ENCODE measurements at places on chromosomes 2 and 18. TPM values are rescaled to one million over a fixed set of nuclear protein-coding genes. Genes with fewer than 3 reads are reported as not detected.

DNA sequence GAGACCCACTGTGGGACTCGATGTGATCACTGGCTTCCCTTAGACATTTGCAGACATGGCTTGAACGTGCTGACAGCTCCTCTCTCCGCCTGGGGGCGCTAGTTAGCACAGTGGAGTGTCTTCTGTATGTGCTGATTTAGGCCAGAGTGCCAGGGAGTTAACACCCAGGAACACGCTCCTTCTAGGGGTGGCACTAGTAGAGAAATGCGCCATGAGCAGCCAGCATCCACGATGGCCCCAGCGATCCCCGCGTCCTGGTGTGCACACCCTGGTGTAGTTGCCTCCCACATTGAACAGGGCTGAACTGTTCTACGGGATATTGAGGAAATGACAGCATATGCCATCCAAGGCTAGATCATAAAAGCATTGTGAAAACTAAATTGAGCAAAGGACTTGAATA lies 11.4 kb upstream of the NMUR1 start:
- DNase-seq: peak; percentile 23

Gene CHRNA1
- not detected for total RNA-seq

GRCh38 chr2:159903443-159904126 lies 105.6 kb upstream of the CD302 start:
- peak; percentile 22 for DNase-seq

Gene BUB1
- total RNA-seq: 0.82 TPM

Gene SH2D6
- not detected for total RNA-seq

DNA sequence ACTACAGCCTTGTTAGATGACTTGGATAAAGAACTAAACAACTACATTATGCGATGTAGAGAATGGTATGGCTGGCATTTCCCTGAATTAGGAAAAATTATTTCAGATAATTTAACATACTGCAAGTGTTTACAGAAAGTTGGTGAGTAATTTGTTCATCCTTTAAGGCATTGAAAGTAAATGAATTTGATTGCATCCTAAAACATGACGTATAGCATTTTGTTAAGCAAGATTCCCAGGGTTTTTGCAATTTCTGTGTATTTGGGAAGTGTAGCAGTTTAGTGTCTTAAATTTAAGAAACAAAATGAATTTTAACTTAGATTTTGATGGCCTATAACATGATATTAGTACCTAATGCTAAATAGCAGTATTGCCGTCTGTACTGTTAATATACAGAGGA lies 24.8 kb downstream of the NOP58 start:
- DNase-seq: no peak

DNA sequence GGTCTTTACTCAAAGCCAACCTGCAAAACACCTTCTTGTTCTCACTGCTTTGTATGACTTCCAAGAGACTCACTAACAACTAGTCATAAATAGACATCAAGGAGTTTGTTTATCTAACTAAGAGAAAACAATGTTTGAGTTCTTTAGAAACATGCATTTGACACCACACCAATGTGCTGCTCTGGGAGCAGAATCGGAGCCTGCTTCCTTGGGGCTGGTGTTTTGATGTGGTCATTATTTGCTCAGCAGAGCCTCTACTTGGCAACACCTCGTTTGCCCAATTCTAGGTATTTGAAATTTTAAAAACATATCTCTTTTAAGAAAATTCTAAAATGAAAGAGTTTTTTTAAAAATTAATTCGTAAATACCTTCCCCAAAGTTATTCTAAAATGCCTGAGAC lies 167.5 kb downstream of the BCL2 start:
- DNase-seq: no peak

Gene CREG2
- not detected for total RNA-seq

GRCh38 chr2:166373105-166373504 lies 2.6 kb downstream of the SCN9A start:
- no peak for DNase-seq

GRCh38 chr2:240124651-240125030 lies 11.5 kb downstream of the COPS9 start:
- DNase-seq: no peak

Gene ZNF24
- total RNA-seq: 53.6 TPM

Gene RTP5
- not detected for total RNA-seq

DNA sequence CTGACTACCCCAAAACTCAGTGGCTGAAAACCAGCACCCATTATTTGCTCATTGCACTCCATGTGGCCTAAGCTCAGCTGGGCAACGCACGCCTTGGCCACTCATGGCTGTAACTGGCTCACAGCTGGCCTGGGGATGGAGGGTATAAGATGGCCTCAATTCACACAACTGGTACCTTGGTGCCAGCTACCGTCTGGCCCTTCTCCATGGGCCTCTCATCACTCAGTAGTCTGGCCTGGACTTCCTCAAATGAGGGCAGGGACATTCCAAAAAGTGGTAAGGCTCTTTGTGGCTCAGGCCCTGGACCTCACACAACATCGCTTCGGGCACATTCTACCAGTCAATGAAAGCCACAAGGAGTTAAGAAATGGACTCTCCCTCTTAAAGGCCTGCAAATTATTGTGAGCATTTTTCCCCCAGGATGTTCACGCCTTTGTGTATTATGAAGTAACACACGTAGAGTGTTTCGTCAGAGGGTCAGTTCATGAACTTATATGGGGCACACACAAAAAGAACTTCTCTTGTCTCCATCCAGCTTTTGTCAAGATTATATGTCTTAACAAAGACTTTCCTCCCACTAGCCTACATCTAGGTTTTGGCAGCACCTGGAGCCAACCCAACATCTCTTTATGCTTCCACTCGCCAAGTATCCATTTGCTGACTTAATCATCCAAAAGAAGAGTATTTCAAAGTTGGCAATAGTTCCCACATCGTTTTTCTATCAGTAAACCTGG lies 145.2 kb downstream of the CCBE1 start:
- peak; percentile 76 for DNase-seq

DNA sequence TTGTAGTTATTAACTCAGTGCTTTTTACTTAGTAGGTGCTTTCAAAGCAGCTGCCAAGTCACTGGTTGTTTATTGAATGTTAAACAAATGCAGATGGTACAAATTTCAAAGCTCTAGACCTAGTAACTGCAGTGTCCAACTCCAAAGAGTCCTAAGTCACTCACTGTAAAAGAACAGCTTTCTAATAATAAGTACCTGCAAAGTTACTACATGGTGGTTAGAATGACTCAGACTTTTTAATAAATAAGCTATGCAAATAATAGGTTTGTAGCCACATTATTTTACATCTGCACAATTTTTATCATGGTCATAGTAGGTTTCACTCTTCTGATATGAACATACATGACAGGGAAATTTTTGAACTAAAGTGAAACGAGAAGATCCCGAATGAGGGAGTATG lies 1620.4 kb upstream of the CELF4 start:
- no peak for DNase-seq

Gene VIT
- 13.3 TPM for total RNA-seq

Gene DES
- 14,457 TPM for total RNA-seq

DNA sequence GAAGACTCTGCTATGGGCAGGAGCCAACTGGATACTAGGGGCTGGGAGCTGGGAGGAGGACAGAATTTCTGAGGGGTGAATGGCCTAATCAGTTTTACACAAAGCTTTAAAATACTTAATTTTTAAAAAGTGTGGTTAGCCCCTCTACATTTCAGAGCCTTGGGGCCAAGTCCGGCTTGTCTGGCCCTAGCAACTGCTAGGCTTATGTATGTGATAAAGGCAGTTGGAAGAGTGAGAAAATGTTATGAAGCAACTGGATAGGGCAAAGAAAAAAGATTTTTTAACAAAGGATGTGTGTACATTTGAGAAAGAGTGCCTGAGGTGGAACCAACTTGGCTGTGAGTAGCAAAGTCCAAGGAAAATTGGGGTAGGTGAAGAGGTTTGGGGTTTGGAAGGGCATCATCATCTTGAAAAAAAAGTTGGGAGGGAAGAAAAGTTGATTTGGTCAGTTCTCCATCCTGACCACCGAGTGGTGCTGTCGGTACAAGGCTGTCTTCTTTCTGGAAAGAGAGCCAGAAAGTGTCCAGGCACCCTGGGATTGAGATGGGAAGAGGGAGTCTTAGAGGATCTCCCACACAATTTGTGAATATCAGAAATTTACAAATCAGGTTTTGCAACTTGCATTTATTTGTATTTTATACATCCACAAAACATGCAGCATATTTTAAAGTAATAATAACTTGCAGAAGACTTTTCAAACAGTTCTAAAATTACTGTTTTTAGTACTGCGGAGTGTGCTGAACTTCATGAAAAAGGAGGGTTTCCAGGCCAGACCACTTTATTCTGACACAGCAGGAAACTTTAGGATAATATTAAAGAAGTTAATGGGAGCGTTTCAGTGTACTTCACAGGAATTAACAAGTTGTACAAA lies 10.5 kb upstream of the CDK15 start:
- DNase-seq: no peak

GRCh38 chr2:226837334-226837733 lies 1.5 kb downstream of the RHBDD1 start:
- no peak for DNase-seq

GRCh38 chr18:13680612-13681011 lies 45.7 kb downstream of the FAM210A start:
- DNase-seq: peak; percentile 56

Gene CASP8
- 2.7 TPM for total RNA-seq

GRCh38 chr2:47174733-47175361 lies 19.7 kb upstream of the STPG4 start:
- no peak for DNase-seq

DNA sequence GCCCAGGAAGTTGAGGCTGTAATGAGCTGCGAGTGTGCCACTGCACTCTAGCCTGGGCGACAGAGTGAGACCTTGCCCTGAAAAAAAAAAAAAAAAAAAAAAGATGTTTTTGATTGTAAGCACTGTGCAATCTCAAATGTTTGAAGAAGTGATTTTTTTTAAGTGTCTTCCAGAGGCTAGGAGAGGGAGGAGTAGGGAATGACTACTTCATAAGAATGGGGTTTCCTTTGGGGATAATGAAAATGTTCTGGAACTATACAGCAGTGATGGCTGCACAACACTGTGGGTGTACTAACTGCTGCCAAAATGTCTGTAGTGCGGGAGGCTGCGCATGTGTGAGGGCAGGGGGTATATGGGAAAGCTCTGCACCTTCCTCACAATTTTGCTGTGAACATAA lies 83.7 kb downstream of the MCFD2 start:
- DNase-seq: no peak

DNA sequence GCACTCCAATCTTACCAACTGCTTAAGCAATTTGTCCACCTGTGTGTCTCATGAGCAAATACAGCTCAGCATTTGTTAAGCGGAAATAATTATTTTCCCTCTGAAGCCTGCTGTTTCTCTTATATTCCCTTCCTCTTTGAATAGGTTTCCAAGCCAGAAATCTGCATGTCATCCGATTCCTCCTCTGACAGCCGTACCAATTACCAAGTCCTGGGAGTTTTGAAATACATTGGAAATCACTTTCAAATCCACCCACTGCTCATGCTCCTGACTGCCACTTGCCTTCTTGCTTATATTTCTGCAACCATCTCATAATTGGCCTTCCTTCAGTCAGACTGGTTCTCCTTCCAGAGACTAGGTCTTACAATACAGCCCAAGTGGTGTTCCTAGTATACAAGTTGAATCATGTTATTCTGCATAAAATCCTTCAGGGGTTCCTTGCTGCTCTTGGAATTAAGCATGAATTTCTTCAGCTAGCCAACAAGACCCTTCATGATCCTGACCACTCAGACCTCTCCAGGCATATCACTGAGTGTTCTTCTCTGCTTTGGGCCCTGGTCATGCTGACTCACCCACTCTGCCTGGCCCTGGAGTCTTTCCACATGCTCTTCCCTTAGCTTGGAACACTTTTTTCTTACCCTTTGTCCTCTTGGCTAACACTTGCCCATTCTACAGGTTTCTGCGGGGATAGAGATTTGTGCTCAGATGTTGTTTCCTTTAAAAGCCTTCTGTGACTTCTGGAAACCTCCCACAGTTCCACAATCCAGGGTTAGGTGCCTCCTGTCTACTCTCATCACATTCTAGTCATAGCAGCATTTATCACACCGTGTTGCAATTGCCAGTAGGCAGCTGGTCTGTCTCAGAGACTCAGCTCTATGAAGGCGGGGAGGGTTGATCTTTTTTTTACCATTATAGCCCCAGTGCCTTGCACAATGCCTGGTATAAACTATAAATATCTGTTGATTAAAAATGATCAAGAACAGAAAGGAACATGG lies 157.6 kb downstream of the ARL6IP6 start:
- DNase-seq: no peak

Gene LHCGR
- 0.10 TPM for total RNA-seq

DNA sequence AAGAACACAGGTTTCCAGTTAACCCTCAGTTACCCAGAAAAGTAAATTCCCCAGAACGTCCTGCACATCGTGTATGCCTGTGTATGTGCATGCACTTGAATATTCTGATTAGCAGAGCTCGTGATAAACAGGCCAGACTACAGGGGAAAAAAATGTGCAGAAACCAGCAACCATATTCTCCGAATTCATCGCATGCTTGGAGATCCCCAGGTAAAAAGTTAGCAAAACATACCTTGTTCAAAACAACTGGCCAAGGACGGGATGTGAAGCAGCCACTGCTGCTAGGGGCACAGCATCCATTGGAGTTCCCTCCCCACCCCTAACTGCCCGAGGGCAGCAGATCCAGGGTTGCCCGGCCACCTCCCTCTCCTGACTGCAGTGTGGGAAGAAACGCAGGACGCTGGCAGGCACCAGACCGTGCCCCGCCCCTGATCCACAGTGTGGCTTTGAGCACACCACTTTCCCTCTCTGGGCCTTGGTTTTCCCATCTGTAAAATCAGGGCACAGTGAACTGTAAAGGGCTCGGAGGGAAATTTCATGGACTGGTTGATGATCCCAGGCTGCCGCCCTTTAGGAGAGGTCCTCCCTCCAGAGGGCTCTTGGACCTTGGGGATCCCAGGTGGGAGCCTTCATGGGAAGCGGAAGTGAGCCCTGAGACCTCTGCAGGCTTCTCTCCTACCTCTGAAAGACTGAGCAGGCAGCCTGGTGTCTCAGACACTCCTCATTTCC lies 11.9 kb upstream of the ARID5A start:
- DNase-seq: peak; percentile 19

DNA sequence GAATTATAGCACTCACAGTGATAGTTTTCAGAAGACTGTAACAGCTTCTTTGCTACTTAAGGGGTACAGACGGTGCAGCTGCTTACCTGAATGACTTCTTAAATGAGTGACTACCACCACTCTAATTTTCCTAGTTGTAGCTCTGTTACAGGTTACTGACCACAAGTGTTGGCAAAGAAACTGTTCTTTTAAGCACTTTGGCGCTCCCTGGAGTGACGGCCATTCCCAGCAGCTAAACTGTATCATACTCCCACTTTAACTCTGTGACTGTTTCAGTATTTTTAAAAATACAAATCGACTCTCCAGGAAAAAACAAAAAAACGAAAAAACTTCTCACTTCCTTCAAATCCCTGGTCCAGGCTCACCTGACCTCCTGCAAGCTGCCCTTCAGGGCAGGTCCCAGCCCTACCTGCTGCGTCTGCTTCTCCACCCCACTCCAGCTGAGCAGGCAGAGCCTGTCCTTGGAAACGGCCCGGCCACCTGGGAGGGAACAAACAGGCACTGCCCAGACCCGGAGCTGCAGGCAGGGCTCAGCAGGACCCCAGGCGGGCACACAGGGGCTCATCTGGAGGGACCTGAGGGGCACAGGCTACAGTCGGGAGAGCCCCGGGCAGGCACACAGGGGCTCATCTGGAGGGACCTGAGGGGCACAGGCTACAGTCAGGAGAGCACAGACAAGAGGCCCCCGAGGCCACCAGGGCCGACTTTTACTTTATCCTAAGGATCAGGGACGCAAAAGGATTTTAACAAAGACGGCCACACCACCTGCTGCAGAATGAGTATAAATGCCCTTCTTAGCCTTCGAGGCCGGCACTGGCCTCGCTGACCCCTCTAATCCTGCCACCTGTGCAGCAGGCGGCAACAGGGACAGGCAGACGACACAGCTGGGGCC lies 24.5 kb downstream of the SLC66A2 start:
- peak; percentile 27 for DNase-seq

All from left ventricle myocardium superior (tissue), 1 donor.